ENCODE measurements at places on chromosomes 4 and X.

DNA sequence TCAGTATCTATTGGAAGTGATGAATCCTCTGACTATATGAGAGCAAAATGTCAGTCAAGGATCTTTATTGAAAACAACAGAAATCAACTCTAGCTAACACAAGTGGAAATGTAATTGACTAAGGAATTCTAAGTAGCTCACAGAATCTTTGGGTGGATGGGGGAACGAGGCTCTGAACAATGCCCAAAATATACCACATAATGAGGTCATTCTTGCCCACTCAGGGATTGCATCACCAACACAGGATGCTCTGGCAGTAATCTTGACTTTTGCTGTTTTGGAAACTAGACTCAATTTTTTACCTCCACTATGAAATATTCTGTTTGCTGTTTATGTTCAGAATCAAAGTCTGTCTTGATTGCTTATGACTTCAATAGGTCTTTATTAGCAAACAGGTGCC, 127.4 kb upstream of the UNC5C start:
- DNase-seq: no peak

- DNase-seq: no peak
Observed at GRCh38 chr4:12761694-12762093, 722.4 kb downstream of the RAB28 start.

GRCh38 chr4:53654300-53654758, 63.0 kb upstream of the LNX1 start:
- DNase-seq: no peak

DNA sequence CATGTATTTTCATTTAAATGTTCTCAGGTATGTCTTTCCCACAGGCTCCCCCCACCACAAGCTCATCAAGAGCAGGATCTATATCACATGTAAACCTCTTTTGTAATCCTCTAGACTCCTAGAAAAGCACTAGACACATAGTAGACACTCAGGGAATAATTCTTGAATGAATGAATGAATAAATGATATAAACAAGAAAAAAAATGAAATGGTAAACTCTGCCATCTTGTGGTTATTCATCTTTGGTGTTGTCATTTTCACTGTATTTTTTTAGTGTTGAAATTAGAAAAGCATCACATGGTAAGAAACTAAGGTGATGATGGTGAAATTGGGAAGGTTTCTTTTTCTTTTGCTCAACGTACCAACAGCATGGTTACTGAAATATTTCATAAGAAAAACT, 34.2 kb upstream of the C1GALT1C1 start:
- no peak for DNase-seq

- no peak for DNase-seq
Observed at GRCh38 chr4:57073559-57073958, 36.6 kb downstream of the IGFBP7 start.

GRCh38 chr4:118367872-118368271, 15.1 kb upstream of the PRSS12 start:
- DNase-seq: no peak

DNA sequence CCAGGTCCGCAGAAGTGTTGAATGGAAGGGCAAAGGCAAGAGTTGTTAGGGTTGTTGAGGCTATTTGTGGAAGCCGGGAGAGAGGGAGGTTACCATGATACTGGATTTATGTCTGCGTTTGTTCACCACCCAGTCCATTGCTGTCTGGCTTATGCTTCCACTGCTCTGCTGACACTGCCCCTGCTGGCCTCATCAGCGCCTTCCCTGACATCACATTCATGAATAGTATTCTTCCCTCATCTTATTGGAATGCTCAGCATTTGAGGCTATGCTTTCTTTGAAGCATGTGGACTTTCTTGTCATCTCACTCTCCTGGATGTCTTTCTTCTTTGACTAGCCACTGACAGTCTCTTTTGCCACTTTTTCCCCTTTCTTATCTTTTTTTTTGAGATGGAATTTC, 10.3 kb downstream of the GNL3L start:
- peak; percentile 26 for DNase-seq

DNA sequence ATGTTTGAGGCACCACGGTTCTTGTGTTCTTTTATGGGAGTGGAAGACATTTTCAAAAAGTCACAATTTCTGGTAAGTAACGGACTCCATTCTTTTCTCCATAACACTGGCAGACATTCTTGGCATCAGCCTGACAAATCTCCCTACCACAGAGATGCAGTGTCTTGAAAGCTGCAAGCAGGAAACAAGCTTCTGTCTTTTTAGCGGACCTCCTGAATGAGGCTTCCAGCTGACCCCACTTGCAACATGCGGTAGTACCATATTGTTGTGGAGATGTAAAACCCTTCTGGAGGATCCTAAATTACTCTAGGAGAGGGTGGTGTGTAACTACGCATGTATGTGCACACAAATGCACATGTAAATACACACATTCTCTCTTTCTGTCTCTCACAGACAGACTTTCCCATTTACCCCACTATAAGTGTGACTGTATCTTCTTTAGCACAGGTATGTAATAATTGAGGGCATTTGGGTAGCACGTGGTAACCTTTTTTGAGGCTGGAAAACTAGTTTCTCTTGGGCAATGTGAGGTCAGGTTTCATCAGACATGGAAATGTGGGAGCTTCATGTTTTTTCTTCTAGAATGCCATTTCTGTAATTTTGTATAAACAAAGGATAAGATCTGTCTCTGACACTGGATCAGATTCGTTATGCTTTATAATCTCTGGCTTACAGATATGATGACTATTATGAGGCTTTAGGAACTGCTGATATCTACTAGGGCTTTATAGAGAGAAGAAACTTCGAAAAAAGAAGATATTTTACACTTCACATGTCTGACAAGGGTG, 130.1 kb downstream of the MGST2 start:
- DNase-seq: no peak

- no peak for DNase-seq
Observed at GRCh38 chrX:55161581-55161980, 58.6 kb upstream of the PAGE5 start.

DNA sequence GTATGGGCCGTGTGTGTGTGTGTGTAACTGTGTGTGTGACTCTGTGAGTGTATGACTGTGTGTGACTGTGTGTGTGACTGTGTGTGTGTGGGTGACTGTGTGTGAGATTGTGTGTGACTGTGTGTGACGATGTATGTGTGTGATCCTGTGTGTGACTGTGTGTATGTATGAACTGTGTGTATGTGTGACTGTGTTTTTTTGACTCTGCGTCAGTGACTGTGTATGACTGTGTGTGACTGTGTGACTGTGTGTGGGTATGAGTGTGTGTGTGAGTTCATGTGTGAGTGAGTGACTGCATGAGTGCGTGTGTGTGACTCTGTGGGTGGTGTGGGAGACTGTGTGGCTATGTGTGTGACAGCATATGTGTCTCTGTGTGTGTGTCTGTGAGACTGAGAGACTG, 81.8 kb downstream of the ZNF718 start:
- no peak for DNase-seq

DNA sequence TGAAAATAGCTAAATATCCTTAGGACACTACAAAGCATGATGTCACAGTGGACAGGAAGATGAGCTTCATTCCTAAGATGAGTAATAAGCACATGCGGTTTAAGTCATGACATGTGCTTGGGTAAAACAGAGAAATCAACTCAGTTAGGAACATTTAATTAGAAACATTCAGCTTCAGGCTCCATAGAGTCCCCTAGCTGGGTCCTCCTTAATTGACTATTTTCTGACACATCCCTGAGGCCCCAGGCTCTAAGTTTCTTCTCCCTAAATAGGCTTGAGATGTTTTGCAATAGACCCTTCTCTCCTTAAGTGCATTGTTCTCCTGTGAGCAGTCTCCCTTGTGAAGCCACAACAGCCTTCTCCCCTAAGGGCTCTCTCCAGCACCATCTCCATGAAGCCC, 70.4 kb upstream of the ANXA3 start:
- peak; percentile 69 for DNase-seq

- no peak for DNase-seq
Observed at GRCh38 chr4:41217374-41217773, 3.0 kb upstream of the APBB2 start.

GRCh38 chr4:10275696-10276095, 159.1 kb upstream of the WDR1 start:
- no peak for DNase-seq

GRCh38 chr4:147765121-147765529, 33.2 kb downstream of the ARHGAP10 start:
- no peak for DNase-seq

GRCh38 chr4:7422898-7423180, 11.9 kb downstream of the PSAPL1 start:
- DNase-seq: no peak

GRCh38 chrX:67636532-67636931, 92.7 kb downstream of the AR start:
- no peak for DNase-seq

DNA sequence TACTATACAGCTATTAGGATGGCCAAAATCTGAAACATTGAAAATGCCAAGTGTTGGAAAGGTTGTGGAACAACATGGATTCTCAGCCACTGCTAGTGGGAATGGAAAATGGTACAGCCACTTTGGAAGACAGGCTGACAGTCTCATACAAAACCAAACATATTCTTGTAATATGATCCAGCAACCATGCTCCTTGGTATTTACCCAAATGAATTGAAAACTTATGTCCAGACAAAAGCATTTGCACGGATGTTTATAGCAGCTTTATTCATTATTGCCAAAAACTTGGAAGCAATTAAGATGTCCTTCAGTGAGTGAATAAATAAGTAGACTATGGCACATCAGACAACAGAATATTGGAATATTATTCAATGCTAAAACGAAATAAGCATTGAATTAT, 105.8 kb upstream of the DCLK2 start:
- no peak for DNase-seq

- no peak for DNase-seq
Observed at GRCh38 chr4:3675251-3676115, 90.7 kb upstream of the ADRA2C start.

Measured in AG04449 (cell line).